ENCODE measurements at places on chromosomes 11 and 22.

GRCh38 chr22:37633625-37634416 lies 5.6 kb upstream of the SH3BP1 start:
- DNase-seq: peak; percentile 80

DNA sequence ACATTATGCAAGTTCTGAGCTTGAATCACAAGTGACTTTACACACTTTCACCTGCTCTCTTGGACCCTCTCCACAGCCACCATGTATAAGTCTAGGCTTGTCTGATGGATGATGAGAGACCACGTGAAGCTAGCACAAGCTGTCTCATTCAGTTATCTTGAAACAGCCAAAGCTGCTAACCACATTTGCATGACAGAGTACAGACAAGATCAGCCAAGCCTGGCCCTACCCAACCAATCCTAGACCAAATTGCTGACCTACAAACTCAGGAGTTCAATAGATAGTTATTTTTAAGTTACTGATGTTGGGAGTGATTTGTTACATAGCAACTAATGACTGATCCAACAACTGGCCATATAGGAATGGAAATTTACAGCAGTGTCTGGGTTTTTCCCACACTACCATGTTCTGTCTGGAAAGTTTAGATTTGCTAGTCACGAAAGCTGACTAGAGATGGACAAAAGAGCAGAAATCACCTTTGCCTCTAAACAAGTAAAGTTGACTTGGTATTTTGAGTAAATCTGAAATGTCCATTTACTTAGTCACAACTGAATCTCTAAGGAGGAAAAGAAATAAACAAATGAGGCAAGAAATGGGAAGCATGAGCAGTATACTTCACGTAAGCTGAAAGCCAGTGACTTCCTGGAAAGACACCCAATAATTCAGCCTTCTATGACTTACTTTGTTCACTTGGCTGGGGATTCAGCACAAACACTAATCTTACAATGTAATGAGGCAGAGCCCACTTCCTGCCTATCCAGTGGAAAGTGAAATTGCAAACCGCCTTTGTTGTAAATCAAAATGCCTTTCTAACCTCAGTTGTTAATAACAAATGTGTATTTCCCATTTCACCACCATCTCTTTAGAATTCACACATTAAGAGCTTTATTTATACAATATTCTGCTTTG lies 101.7 kb downstream of the FAM181B start:
- DNase-seq: peak; percentile 26

- DNase-seq: no peak
Observed at GRCh38 chr11:2345050-2345449, 32.1 kb upstream of the CD81 start.

- no peak for DNase-seq
Observed at GRCh38 chr22:36107436-36107835, 53.1 kb downstream of the APOL3 start.
